ENCODE measurements at places on chromosomes 1 and 21.

GRCh38 chr1:8343044-8343443 lies 25.1 kb downstream of the SLC45A1 start:
- DNase-seq = no peak

DNA sequence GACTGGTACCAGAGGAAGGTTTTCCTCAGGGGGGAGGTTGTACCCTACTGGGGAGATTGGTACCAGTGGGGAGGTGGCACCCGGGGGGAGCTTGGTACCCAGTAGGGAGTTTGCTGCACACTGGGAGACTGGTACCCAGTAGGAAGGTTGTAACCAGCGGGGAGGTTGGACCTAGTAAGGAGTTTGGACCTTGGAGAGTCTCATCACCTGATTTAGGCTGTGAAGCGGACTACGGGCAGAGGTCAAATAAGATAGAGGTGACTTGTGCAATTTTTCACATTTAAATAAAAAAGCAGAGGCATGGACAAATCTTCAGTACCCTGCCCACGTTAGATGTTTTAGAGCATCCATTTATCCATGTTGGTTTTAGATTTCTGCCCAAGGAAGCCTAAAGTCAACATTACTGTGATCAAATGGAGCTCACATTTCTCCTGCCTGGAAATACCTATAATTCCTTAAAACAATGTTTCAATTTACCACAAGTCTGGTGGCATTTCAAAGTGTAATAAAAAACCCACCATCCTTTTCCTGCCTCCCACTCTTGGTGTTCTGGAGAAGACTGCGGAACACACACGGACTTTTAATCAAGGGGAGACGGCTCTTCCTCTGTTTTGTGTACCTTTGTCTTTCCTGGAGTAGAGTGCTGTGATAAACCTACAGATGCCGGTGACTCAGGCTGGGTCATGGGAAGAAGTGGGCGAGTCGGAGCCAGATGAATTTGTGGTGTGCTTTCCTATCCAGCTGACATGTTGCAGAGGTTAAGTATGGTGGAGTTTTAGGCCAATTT lies 36.2 kb upstream of the MRPS6 start:
- DNase-seq = no peak

DNA sequence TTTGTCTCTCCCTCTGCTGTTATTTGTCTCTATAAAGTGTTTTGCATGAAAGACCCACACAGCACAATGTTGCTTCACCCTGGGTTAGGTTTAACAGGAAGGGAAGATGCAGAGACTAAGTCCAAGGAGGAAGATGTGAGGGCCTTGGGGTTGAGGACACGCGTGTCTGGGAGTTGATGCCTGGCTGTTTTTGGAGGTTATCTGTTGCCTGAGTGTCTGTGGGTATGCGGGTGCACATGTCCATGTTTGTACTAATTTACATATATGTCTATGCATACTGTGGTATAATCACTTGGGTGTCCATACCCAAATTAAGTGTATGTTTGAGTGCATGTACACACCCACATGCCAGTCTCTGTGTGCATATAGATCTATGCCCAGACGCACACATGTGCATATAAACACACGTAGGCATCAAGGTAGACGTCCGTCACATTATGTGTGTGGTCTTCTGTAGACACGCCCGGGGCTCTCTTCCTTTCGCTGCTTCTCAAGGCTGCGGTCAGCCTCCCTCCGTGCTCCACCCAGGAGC lies 962 bp upstream of the MAN1C1 start:
- no peak for DNase-seq

- DNase-seq = peak; percentile 83
Measured at GRCh38 chr1:161209790-161210409, 5.2 kb upstream of the FCER1G start.

DNA sequence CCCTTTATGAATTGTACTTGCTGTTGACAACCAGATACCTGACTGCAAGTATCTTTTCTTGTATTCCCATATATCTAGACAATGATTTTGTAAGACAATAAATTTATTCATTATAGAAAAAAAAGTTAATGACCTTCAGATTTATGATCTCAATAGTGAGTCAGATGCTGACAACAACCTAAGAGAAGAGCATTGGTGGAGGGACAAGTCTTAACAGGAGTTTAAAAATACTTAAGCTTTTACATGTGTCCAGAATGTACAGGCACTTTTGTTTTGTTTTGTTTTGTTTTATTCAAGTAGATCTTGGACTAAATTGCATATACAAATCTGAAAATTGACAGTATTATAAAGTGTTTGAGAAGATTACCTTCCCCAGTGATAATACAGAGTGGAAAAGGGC lies 1544.6 kb upstream of the B3GALT2 start:
- DNase-seq = no peak

DNA sequence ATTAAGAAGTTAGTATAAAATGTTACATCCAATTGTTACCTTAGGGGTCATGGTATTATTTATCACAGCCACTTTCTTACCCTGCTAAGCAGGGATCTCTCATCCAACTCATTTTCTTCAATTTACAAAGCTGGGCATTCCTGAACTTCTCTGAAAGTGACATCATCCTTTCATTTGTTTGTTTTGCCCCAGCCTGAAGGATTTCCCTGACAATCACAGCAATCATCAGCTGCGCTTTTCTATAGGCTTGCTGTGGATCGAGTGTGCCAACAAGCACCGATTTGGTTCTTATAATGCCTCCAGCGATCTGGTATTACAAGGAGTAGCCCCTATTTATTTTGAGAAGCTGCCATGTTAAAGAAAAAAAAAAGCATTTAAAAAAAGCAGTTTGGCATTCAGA lies 240.2 kb downstream of the USH2A start:
- DNase-seq = no peak

DNA sequence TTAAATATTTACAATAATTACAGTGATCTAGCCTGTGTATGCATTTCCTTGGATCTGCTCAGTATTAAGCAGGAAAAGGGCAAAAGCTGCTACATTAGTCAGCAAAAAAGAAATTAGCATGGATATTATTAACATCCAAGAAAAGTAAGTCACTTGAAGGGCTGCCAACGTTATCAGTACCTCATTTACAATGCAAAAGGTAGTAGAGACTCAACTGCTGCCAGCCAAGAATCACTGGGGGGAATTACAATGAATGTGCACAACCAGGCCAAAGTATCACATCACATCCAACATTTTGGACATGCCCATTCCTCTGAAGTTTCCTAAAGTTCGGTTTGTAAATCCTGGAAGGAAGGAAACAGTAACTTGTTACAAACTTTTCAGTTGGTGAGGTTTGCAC lies 1.9 kb downstream of the CNN3 start:
- DNase-seq = no peak

- peak; percentile 58 for DNase-seq
Measured at GRCh38 chr1:51990478-51990965, at the start of gene RAB3B. RAB3B (minus strand) TSS chr1:51990700; CDS start chr1:51977117, 13,583 bp downstream.

DNA sequence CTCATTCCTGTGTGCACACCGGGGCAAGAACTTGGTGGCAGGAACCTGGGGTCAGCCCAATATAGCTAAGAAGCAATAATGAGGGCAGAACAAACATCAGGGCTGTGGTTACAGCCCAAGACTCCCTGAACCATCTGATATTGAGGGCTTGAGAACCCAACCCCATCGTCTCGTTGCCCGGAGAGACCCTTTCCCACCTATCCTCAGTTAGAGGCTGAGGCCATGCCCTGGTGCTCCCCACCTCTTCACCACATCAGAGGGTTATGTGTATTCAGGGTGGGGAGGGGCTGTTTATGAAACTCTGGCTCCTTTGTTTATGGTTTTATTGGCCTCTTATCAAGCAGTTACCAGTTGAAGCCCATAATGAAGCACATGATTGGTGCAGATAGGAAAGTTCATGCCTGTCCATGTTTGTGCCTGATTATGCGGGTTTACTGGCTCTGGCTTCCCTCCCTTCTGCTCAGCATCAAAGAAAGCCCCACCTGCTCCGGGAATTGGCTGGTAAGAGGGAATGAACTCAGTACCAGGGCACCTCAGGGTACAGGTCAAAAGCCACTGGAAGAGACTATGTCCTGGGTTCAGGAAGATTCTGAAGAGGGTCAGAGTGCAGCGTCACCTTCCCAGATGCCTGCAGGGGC lies 14.5 kb downstream of the NUAK2 start:
- DNase-seq = no peak

- DNase-seq = no peak
Measured at GRCh38 chr1:209326831-209327230, 256.7 kb upstream of the CAMK1G start.

DNA sequence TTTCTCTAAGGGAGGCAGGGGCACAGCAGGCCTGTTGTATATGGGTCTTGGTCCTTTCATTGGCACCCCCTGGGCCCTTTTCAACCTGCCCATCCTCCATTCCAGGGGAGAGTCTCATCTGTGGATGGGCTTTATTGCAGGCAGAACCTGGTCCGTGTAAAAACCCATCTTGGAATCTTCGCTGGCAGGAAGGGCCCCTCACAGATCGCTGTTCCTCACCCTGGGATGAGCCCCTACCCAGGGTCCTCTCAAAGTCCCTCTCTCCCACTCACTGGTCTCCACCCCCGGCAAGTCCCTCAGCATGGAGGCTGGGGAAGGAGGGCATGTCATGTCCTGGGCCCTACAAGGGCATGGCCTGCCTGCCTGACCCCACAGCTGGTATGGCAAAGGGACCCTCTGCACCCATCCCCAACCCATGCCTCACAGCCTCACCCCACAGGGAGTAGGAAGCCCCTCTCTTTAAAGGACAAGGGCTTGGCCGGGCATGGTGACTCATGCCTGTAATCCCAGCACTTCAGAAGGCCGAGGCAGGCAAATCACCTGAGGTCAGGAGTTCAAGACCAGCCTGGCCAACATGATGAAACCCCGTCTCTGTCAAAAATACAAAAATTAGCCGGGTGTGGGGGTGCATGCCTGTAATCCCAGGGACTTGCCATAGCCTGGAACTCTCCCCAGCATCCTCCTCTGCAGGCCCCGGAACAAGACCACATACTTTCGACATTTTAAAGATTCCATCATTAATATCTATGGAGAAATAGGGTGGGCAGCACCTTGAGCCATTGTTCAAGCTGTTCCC lies 13.2 kb upstream of the CDA start:
- DNase-seq = no peak

DNA sequence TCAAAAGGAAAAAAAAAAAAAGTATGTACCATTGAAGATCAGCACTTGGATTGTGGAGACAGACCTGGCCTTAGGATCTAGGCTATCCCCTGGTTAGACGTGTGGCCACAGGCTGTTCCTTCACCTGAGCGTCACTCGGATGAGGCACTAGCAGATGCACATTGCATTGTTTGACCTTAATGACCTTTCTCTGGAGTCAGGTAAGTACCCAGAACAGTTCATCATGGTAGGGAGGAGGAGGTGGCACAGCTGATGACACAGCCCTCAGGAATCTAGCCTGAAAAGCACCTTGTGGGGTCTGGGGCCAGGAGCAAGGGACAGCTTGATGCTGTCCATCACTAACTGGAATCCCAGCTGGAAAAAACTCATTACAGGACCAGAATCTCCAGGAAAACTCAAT lies 21.2 kb downstream of the NECAP2 start:
- DNase-seq = no peak

- DNase-seq = no peak
Measured at GRCh38 chr1:55965981-55966461, 613.3 kb downstream of the PLPP3 start.

GRCh38 chr1:185696422-185697150 lies 37.6 kb upstream of the HMCN1 start:
- no peak for DNase-seq

- no peak for DNase-seq
Measured at GRCh38 chr1:78691995-78692747, 42.5 kb downstream of the IFI44 start.

- no peak for DNase-seq
Measured at GRCh38 chr1:84959294-84959693, 37.6 kb downstream of the MCOLN2 start.

DNA sequence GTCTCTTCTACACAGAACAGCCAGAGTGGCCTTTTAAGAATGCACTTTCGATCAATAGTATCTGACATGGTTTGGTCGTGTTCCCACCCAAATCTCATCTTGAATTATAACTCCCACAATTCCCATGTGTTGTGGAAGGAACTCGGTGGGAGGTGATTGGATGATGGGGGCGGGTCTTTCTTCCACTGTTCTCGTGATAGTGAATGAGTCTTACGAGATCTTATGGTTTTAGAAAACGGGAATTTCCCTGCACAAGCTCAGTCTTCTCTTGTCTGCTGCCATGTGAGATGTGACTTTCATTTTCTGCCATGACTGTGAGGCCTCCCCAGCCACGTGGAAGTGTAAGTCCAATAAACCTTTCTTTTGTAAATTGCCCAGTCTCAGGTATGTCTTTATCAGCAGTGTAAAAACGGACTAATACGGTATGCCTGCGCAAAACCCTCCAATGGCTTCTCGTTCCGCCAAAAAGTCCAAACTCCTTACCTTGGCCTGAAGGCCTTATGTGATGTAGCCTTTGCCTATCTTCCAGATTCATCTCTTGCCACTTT lies 23.0 kb upstream of the SMG7 start:
- no peak for DNase-seq

DNA sequence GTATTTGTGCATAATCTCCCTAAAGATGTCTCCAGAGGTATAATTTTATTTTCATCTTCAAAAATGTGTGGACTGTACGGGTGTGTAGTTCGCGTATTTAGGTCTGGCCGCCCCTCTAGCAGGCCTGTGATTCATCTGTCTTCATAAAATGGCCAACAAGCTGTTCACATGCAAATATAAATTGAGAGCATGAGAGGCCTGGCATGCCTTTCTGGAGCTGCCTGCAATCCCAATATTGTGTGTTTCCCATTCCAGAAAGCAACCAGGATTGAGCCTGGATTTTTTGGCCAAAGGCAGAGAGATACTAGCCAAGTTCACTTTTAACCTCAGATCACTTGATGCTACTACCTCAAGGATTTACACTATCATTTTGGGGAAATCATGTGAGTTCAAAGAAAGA lies 197.2 kb downstream of the NFIA start:
- DNase-seq = no peak

DNA sequence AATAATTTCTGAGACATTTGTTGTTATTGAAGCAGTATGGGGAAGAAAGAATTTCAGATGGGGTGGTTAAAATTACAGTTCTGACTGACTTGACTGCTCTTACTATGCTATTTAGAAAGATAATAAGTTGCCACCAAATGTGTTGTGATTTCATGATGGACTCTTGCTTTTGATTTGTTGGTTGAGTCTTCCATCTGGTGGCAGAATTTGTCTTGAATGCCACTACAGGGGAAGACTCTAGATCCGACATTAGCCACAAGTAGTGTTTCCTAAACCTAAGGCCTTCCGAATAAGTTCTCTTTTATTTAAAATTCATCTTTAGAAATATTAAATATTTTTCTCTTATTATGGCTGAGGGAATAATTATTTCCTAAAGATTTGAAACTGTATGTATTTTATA lies 190.9 kb upstream of the ADGRL4 start:
- DNase-seq = no peak

Measured in CD4-positive, alpha-beta T cell treated with Interferon alpha-2 for 1 hour (primary cell).